ENCODE measurements at places on chromosomes 7 and 10. TPM values are rescaled to one million over a fixed set of nuclear protein-coding genes. Genes with fewer than 3 reads are reported as not detected.

DNA sequence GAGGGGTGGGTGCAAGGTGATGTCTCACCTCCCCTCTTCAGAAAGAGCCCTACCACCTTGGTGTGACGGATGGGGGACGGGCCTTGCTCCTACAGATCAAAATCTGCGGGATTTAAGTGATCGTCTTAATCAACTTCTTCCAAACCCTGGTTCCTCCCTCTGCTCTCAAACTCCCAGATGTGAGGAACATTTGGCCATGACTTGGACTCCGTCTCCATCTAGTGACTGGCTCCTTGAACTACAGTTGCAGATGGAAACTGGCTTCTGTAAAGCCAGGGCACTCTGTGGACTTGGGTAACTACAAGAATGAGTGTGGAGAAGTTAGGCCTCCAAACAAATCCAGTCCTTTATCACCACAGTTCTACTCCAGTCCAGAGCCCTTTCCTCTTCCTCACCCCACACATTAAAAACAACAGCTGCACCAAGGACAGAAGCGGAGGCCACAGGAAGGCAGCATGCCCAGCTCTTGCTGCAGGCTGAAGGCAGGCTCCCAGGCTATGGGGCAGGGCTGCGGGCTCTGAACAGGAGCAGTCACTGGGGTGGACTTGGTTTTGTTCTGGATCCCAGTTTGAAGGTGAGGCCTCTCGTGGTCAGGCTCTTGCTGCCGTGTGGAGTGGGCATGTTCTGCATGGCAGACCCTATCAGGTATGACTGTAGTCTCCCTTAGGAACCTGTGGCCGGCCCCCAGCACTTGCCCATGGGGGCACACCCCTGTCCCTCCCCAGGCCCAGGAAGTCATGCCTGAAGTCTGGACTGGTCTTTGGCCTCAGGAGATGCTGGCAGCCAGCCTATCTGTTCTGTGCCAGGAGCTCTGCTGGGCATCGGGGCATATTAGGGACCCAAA is 79.4 kb downstream of the VWC2 start:
- peak; percentile 57 for DNase-seq

DNA sequence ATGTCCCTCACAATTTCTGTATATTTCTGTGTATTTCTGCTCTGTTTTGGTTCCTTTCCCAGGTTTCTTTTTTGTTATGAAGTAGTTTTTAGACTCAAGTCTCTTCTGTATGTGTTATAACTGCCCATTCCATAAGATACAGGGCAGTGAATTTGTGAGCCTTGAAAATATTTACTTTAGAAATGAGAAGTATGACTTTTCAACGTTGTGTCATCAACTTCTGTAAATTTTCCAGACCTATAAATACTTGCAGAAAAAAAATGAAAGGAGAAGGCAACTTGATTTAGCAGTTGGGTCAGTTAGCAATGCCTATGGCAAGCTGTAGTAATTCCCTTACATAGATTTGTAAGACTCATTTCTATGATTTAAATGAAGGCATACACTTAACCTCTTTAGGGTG is 11.5 kb downstream of the EGFR start:
- DNase-seq = no peak

GRCh38 chr7:100692578-100692961 is 1.5 kb downstream of the GIGYF1 start:
- no peak for DNase-seq

DNA sequence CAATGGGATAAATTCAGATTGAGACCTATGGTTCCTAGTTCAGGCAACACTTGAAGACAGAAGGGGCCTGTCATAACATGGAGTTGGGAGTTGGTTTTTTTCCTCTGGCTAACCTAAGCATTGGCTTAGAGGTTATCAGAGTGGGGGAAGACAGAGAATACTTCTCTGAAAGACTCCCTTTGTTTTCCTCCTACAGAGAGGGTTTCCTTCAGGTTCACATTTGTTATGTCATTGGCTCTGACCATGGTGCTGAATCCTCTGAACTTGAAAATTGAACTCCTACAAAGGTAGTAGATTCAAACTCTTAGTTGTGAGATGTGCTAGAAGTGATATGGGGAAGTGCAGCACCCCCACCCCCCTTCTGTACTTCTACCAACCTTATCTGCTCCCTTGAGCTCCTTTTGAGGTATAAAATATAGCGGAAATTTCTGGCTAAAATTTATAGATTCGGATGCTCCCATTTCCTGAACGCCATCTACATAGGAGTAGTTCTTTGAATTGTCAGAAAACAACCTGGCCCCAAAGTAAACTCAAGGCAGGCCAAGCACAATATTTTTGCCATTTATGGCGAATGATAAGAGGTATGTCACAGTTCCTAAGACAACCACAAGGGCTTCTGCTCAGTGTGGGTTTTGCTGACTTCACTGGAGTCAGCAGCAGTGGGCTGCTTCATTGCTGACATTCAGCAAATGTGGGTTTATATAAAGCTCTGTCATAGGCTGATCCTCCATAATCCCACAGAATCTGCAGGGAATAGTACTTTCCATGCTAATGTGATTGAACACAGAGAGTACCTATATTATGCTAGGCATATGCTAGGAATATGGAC is 131.6 kb upstream of the KLF14 start:
- DNase-seq = no peak

DNA sequence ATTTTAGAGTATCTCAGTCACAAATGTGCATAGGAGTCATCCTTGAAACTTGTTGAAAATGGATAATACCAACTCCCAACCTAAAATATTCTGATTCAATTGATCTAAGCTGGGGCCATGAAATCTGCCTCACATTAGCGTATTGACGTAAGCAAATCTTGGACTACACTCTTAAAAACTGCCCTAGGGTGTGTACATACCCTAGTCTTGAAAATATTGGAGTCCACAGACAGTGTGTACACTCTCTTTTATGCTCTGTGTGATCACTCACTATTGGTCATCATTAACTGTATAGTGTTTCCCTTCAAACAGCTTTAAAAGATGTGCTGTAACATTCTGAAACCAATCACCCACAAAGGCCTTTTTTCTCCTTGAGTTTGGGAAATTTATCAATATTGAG is 102.9 kb upstream of the FERD3L start:
- no peak for DNase-seq

DNA sequence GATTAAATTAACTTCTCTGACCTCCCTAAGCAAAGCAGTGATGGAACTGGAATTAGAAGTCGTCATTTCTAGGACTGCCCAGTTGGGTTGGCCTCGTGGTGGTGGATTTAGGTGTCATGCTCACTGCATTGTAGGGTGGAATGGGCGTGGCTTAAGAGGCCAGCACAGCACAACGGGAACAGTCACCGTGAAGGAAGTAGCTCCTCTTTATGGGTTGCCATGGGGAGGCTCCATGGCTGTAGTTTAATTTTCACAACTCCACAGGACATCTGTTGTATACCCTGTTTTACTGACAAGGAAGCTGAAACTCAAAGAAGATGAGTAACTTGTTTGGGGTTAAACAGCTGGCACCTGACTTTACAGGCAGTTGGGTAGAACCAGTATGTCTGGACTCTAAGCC is 208.3 kb downstream of the CELF2 start:
- DNase-seq = no peak

- no peak for DNase-seq
These were observed 164.7 kb upstream of the LANCL2 start for GRCh38 chr7:55200441-55200840.

DNA sequence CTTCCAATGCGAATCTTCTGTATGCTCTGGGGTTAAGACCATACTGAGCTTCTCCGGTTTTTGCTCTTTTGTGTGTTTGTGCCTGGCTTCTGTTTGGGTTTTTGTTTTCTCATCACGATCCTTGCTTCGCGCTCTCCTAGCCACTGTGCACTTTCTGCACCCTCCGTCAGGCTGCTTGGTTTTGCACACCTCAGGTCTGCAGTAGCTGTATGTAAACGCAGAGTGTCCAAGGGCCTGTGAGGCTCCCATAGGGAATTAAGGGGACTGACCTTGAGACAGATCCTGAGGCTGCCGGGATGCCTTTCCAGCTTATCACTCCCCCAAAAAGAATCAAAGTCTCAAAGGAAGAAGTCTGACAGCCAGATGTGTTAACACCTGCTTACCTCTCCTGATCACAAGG is 95.2 kb downstream of the PROSER2 start:
- DNase-seq = no peak

DNA sequence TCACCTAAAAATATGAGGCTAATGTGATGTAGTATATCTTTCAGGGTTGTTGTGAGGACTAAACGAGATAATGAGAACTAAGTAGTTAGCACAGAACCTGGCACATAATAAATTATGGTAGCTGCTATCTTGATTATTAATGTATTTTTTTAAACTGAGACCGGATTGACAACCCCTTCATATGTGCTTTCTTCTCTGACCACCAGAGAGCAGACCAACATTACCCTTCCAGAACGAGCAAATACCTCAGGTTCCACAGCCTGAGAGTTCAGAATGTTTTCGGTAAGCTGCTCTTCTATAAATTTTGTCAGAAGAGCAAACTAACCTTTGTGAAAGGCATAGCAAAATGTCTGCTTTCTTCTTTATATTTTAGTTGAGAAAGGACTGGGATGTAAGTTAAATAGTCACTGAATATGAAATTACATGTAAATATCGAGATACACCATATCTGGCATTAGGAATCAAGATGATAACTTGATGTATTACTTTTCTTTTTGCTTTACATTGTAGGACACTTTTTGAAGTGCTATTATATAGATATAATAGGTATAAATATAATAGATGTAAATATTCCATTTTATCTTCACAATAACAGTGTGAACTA is 13.6 kb upstream of the BPGM start:
- no peak for DNase-seq

GRCh38 chr7:28199021-28199510 is 18.5 kb upstream of the JAZF1 start:
- DNase-seq = no peak

DNA sequence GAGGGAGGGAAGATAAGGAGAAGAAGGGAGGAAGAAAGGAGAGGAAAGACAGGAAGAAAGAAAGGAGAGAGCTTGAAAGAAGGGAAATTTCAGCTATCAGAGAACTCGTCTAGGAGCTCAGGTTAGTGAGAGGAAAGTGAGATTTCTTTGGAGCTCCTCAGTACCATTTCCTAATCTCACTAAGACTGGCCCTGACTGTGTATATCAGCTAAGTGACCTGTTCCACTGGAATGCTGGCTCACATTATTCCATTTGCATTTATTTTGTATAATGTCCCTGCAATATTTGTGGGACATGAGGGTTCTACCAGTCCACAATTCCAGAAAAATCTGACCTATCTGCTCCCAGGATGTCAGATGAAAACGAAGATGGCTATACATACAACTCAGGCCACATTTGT is 114.7 kb upstream of the CELF2 start:
- no peak for DNase-seq

DNA sequence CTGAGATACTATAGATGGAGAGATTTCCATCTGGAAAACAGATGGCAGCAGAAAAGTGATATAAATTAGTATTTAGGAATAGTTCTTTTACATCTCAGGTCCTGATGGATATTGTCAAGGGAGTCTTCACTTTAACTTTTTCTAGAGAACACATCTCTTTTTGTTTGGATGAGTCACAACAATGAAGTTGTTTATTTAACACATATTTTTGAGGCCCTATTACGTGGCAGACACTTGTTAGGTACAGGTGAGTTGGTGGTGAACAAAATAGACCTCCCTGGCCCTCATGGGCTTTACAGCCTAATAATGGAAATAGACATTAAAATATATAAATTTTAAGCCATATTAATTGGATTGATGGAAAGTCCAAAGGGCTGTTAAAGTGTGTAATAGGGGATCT is 168.3 kb downstream of the VTI1A start:
- no peak for DNase-seq

DNA sequence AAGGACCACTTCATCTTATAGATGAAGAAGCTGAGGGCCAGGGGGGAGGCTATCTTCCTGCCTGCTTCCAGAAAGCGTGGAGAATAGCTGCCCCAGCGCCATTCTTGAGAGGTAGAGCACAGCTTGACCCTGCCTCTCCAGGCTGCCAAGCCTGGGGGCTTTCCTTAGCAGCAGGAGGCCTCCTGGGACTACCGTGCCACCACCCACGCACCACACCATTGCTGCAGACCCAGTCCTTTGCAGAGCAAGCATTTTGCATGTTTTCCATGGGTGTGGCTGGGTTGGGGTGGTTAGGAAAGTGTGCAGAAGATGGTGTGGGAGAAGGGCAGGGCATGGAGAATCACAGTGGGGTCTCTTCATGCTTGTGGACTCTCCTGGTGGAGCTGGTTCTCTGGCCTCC is 64.9 kb downstream of the TBXAS1 start:
- no peak for DNase-seq

GRCh38 chr7:27172823-27173510 is 1.2 kb downstream of the HOXA10 start:
- DNase-seq = peak; percentile 93

DNA sequence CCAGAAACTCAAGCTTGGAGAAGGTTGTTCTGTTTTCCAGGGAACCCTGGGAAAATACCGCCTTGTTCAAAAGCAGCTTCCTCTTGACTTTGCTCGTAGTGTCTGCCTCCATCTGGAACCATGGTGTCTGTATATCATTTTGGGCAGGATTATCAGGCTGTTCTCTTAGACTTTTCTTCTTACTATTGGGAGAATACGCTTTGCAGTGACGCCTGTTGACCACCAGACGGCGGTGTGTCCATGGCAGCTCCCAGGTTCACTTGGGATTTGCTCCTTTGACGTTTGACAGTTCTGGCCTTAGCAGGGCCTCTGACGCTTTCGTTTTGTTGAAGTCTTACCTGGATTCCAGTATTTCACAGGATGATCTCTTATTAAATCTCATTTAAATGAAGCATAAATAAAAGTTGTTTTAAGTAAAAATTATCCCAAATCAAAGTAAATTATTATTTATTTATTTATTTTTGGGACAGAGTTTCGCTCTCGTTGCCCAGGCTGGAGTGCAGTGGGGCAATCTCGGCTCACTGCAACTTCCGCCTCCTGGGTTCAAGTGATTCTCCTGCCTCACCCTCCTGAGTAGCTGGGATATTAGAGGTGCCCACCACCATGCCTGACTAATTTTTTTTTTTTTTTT is 41.8 kb upstream of the GJD4 start:
- DNase-seq = no peak

- no peak for DNase-seq
These were observed 2.3 kb upstream of the GRID2IP start for GRCh38 chr7:6553448-6554044.

DNA sequence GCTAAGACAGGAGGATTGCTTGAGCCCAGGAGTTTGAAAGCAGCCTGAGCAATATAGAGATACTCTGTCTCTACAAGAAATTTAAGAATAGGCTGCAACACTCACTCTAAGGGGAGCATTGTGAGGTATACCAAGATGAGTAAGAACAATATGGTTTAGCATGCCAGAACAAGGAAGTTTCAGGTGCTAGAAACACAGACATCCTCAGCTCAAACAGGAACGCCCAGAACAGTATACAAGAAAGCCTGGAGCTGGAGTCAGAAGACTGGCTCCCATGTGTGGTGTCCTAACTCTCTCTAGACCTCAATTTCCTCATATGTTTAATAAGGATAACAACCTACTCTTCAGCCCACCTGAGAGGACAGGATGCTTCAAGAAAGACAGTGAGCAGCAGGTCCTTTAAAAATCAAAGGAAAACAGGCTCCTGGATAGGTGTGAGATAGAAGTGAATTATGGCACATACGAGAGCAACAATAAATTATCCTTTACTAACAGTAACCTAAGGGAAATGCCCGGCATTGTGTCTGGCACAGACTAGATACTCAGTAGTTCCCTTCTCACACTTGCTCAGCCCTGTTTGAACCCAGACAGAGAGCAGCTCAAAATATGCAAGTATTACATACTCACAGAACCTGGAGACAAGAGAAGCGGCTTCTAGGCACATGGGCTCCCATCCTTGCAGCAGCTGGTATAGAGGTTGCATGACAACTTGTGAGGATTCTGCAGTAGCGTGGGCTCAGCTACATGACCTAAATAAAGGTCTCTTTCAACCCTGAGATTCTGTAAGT is 45.4 kb downstream of the KAT6B start:
- DNase-seq = no peak

Gene ENTPD1
- total RNA-seq = 74.1 TPM

Gene MMD2
- not detected for total RNA-seq

Gene OGA
- total RNA-seq = 193 TPM

Gene CNOT4
- total RNA-seq = 34.4 TPM
